ENCODE measurements at places on chromosomes 3 and 15. TPM values are rescaled to one million over a fixed set of nuclear protein-coding genes. Genes with fewer than 3 reads are reported as not detected.

DNA sequence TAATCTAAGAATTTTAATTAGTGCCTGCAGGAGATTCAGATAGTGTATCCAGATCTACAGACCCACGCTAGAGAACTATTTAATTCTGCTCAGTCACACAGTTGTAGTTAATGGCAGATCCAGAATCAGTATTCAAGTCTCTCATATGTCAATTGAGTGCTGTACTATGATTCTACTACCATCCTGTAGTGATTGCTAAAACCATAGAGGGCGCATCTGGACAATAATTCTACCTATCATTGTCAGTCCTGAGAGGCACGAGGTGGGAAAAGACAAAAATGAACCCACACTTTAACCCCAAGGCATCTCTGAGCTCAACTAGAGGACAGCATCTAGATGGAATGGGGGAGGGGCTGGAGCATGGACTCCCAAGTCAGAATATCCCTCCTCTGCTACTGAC lies 22.7 kb downstream of the DHX36 start:
- no peak for DNase-seq

DNA sequence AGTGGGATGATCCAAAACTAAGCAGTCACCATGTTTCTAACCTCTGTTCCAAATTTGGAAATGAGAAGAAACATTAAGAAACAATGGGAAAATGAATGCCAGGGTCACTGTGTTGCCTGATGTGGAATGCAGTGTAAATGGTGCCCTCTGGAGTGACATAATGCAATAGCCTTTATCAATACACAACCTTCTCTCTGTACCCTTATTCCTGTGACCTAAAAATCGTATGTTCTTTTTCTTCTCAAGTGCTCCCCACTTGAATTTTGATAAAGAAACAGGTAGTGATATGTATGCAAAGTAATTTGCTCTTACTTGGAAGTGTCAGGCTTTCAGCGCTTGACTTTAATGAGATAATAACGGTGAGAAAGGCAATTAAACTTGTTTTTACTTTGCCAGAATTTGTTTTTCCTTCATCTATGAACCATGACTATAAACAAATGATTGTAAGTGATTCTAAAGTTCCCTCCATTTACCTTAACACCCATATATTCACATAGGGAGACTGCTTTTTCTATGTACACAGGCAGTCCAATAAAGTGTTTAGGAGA lies 145.8 kb upstream of the THRB start:
- DNase-seq = peak; percentile 21

GRCh38 chr15:77518458-77518857 lies 97.8 kb downstream of the HMG20A start:
- DNase-seq = no peak

- DNase-seq = no peak
Observed at GRCh38 chr3:143650827-143651226, 197.4 kb downstream of the SLC9A9 start.

- DNase-seq = no peak
Observed at GRCh38 chr3:195729476-195730251, 8.9 kb downstream of the MUC20 start.

DNA sequence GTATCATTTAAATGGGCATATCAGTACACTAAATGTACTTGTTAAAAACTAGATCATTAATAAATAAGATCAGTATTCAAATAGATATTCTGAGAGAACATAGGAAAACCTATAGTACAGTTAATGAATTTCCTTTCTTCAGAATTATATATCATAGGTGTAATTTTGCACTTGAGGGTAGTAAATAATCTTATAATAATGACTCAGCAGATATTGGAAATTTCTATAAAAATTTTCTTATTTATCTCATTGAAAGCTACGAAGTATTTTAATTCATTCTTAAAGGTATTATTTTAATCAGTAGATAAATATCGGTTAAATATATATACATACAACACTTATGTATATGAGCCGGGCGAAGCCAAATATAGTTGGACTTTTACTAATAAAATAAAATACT lies 300.9 kb upstream of the SOX2 start:
- DNase-seq = no peak

DNA sequence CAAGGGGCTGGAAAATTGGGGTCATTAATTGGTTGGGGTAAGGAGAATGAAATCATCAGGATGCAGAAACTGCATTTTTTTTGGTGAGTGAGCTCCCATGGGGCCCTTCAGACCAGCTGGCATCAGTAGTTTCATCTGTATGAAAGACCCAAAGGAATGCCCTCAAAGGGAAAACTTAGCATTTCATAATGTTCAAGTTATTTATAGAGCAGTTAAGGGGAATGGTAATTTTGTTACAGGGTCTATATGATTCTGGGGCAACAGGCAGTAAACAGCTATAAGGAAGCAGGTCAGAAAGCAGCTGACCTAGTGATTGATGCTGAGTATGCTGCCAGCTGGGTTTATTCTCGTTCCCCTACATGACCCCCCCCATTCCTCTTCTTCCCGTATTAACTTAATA lies 448.9 kb downstream of the OCA2 start:
- DNase-seq = no peak

GRCh38 chr15:80567721-80568157 lies 127.4 kb upstream of the ABHD17C start:
- DNase-seq = peak; percentile 79

- DNase-seq = no peak
Observed at GRCh38 chr3:124316034-124316287, 324.0 kb upstream of the ROPN1 start.

- peak; percentile 88 for DNase-seq
Observed at GRCh38 chr3:52339612-52340011, 23.5 kb downstream of the DNAH1 start.

- no peak for DNase-seq
Observed at GRCh38 chr15:101068961-101069653, 149.9 kb downstream of the LRRK1 start.

DNA sequence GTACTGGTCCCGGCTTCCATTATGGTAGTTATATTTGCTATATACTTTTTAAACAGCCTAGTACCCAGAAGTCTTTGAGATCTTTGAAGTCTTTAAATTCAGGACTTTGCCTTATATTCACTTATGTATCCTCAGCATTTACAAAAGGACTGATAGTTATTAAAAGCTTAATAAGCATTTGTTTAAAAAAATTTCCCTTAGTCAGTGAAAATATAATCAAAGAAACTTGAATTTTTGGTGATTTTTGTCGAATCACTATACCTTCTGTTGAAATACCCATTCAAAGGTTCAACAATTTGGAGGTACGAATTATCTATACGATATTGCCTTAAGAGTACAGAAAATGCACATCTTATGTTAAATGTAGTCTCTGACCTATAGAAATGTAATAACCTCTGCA lies 721.4 kb downstream of the NSUN3 start:
- no peak for DNase-seq

GRCh38 chr3:45499529-45499928 lies 95.0 kb upstream of the LIMD1 start:
- DNase-seq = peak; percentile 48

GRCh38 chr3:34305266-34305665 lies 506.8 kb downstream of the PDCD6IP start:
- no peak for DNase-seq

DNA sequence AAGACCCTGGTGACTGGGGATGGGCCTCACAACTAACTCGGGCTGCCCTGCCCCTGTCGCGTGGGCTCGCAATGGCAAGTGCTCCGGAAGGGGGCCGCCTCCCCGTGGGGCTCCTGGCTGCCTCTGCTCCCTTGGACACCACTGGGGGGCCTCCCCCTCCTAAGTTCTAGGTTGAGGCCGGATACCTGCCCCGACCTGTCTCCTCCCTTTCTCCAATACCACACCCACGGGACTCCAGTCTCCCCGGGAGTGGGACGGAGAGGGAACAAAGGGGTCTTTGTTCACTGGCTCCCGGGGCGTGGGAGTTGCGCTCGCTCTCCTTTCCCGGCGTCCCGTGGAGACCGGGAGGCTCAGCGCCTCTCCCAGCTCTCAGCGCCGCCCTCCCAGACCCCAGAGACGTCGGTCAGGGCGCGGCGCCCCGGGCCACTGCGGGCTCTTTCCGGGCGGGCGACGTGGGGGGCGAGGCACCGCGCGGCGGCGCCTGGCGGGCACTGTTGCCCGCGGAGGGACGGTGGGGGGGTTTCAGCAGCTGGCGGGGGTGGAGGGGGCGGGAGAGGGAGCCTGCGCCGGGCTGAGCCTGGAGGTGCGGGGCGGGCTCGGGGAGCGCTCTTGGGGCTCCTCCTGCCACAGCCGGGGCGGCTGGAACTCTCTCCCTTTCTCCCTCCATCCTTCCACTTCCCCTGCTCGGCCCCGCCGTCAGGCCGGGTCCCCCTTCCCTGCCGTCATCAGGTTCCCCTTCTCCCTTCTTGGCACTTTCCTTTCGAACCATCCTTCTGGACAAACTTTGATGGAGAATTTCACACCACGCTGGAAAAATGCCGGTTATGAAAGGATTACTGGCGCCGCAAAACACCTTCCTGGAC lies at the start of gene KCNH8:
KCNH8 (plus strand) TSS at position 606 of the 863 bp plus-strand sequence; CDS start at position 816, 210 bp downstream.
- DNase-seq = peak; percentile 33

GRCh38 chr15:39934397-39935071 lies 619 bp downstream of the EIF2AK4 start:
- no peak for DNase-seq

DNA sequence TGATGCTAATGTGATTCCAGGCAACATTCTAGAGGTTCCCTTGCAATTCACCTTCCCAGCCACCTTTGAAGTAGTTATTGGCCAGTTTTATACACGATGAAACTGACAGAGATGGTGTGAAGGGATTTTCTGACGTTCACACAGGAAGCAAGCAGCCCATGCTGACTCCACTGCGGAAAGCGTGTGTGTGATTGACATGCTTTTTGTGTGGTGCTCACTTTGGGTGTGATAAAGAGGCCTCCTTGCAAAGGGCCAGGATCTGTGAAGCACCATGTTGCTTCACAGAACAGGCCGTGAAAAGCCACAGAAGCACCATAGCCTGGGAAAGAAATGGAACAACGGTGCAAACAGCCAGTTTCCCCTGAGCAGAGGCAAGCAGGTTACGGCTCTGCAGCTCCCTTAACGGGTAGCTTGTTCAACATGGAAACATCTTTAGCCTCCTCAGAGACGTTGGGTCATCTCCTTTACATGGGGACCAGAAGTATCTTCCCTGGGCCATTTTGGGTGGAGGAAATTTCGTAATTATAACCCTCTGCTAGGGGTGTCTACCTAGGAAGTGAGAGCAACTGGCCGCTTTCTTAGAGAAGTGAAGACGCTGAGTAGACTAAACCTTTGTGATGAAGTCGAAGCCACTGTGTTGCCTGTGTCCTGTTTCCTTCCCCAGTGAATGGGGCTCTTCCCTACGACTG lies 108.5 kb downstream of the APBA2 start:
- no peak for DNase-seq

TGM5 gene
- polyA plus RNA-seq = not detected

SHC4 gene
- polyA plus RNA-seq = 3.1 TPM

CPLX3 gene
- not detected for polyA plus RNA-seq

TLNRD1 gene
- polyA plus RNA-seq = 6.6 TPM

CLDND1 gene
- 193 TPM for polyA plus RNA-seq

CAPN7 gene
- 59.9 TPM for polyA plus RNA-seq

Measured in left kidney (tissue), 8 donors.